ENCODE measurements at places on chromosomes 12 and 14.

DNA sequence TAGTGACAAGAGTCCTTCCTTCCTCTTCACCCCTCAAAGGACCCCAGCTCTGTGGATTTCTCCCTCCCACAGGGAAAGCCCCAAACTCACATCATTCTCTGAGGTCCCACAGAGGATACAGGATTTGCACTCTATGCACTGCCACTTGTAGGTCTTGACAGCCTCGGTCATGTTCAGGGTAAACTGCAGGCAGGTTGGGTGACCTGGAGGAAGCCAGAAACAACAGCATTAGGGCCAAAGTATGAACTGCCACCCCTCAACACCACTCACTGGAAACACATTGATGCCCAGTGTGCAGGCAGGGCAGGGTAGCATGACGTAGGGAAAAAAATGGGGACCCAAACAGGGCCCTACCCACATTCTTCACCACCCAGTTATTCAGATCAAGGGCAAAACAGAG is 264.4 kb downstream of the DPF3 start:
- DNase-seq = no peak

DNA sequence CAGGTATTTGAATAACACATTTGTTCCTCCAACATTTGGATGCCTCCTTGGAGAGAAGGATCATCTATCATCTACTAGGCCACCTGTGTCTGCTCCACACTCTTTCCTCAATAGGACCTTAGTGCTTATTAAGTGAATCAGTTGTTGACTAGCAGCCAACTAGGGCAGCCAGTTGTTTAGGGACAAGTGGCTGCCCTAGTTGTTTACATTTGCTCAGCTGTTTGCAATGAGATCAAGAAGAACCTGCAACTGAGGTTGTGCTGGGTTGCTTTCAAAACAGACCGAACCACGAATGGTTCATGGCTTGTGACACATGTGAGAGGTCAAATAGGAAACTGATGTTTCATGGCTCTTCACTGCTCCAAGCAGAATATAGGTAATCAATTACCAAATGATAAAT is 53.8 kb downstream of the TMCC3 start:
- DNase-seq = no peak

DNA sequence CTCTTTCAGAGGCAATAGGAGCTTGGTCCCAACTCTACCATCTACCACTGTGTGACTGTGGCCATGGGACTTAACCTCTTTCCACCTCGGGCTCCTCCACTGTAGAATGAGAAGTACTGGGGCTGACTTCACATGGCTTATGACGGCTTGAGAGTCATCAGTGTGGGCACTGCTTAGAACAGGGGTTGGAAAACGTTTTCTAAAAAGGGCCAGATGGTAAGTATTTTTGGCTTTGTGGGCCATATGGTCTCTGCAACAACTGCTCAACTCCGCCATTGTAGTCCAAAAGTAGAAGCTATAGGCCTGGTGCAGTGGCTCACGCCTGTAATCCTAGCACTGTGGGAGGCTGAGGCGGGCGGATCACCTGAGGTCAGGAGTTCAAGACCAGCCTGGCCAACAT is 69.2 kb upstream of the LTA4H start:
- no peak for DNase-seq

DNA sequence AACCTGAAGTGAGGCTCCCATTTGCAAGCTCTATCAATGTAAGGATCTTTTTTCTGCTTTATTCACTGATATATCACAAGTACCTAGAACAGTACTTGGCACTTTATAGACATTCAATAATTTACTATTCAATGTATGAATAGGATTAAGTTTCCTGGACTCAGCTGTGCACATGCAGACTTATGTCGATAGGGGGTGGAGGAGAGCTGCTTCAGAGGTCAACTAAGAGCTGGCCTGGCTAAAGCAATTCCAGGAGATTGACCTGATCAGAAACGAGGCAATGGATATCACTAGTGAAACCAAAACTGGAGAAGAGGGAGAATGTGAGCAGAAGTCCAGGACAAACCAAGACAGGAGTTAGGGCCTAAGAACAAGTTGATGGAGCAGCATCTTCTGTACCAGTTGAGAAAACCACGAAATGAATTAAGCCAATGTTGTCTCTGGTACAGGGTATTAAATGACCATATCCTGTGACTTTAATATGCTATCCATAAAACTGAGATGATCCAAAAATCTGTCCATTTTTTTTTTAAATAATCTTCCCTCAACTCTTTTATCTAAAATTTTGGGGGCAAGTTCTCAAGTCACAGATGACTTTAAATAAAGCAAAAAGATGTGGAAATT is 169.2 kb downstream of the PIK3C2G start:
- no peak for DNase-seq

- no peak for DNase-seq
Measured at GRCh38 chr14:77416836-77417235, 6.5 kb downstream of the NOXRED1 start.

- DNase-seq = no peak
Measured at GRCh38 chr14:101122237-101123141, 219.0 kb upstream of the RTL1 start.
